Activated T-cell treated with anti-CD3 and anti-CD28 coated beads for 48 hours (primary cell): ENCODE measurements at places on chromosomes 7 and 10.

DNA sequence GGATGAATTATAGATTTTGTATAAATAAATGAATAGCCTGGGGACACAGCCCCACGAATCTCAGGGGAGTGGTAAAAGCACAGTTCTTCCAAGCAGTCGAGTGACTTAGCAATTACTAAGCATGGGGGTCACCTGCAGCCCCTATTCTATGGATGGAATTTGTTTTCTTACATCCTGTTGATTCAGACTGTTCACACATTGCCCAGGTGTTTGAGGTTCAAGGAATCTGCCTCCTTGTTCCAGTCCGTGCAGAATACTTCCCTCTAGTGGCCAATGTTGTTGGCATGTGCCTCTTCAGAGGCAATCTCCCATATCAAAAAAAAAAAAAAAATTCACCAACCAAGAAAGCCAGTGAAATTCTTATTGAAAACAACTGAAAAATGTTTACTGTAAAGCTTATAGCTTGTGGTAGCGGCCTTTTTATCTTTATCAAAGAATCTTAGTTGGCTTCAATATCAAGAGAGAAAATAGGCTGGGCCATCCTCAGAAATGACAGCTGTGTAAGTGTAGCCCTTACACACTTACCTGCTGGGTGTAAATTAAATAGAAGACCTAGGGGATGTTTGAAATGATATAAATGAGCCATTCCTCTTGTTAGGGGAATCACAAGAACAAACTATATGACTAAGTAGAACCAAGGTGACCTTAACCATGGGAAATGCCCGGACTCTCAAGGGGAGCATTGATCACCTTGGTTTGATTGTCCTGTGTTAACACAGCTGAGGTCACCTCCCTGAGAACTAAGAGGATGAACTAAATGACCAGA is 7.8 kb downstream of the LIPM start:
- DNase-seq: no peak

- DNase-seq: no peak
These were observed 291.2 kb downstream of the LRMDA start for GRCh38 chr10:75722609-75723008.

GRCh38 chr7:68984306-68984705 is 614.0 kb upstream of the AUTS2 start:
- no peak for DNase-seq

- no peak for DNase-seq
These were observed 223.3 kb upstream of the PRKCQ start for GRCh38 chr10:6803427-6803783.

DNA sequence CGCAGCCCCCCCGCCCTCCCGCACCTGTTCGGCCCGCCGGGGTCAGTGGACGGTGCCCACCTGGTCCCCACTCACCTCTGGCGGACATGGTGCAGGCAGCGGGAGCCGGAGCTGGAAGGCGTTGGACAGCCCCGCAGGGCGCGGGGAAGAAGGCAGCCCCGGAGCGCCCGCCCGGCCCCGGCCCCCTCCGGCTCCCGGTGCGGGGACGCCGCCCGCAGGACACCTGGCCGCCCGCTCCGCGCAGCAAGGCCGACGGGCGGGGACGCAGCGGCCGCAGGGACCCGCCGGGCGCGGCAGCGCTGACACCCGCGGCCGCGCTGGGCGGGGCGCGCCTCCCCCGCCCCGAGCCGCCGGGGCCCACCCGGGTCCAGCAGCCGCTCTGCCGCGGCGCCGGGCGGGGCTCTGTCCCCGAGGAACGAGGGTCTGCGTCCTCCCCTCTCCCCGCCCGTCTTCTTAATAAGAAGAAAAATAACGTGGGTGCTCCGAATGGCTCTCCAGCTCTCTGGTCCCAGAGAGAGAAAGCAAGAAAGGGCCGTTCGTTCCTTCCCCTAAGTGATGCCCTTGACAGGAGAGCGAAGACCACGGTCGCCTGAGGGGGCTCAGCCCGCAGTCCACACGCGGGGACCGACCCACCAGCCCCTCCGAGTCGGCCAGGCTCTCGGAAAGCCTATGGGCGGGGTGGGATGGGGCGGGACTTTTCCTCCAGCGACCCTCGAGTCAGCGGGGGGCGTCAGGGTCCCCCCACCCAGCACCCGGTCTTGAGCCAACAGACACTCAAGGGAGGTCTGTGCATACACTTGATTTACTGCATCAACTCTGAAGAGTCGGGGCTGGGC is 53.4 kb upstream of the FHIP2A start:
- no peak for DNase-seq
